Fibroblast of mammary gland (primary cell): ENCODE measurements at places on chromosomes 5 and 9.

GRCh38 chr9:120645760-120646159 is 65.8 kb upstream of the CDK5RAP2 start:
- no peak for DNase-seq

DNA sequence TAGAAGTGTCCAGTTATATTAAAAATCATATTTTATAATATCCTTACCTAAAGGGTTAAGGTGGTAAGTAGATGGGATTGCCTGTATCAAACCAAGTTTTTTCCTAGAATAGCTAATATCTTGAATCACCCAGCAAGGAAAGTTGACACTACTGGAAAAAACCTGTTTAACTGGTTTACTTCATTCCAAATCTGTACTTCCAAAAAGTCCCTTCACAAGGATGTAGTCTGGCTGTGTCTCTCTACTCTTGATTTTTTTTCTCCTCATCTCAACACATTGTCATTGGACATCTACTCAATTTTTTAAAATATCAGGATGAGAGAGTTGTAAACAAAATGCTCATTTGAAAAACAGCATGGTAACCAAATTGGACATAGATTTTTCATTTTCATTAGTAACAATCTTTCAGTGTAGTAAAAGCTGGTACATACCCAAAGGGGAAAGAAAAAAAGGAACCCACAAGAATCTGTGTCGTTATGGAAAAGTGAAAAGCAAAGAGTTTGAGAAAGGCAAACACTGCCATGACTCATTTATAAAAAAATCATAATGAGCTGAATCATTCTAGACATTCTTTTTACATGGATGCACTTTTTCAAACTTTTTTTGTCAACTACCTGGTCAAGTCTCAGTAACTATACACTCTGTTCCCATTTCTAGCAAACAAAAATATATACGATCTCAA is 173.5 kb downstream of the GLIS3 start:
- peak; percentile 73 for DNase-seq

- DNase-seq, result no peak
These were observed 43.1 kb downstream of the COL27A1 start for GRCh38 chr9:114198249-114199040.

GRCh38 chr9:95649801-95650213 is 133.0 kb upstream of the PTCH1 start:
- DNase-seq, result no peak

GRCh38 chr9:29555502-29555901 is 1982.2 kb upstream of the C9orf72 start:
- DNase-seq, result no peak

GRCh38 chr9:93864032-93864431 is 91.1 kb downstream of the BARX1 start:
- DNase-seq, result no peak
